ENCODE measurements at places on chromosomes 4 and X.

GRCh38 chrX:154046940-154047610 is 27.4 kb upstream of the IRAK1 start:
- DNase-seq: no peak

DNA sequence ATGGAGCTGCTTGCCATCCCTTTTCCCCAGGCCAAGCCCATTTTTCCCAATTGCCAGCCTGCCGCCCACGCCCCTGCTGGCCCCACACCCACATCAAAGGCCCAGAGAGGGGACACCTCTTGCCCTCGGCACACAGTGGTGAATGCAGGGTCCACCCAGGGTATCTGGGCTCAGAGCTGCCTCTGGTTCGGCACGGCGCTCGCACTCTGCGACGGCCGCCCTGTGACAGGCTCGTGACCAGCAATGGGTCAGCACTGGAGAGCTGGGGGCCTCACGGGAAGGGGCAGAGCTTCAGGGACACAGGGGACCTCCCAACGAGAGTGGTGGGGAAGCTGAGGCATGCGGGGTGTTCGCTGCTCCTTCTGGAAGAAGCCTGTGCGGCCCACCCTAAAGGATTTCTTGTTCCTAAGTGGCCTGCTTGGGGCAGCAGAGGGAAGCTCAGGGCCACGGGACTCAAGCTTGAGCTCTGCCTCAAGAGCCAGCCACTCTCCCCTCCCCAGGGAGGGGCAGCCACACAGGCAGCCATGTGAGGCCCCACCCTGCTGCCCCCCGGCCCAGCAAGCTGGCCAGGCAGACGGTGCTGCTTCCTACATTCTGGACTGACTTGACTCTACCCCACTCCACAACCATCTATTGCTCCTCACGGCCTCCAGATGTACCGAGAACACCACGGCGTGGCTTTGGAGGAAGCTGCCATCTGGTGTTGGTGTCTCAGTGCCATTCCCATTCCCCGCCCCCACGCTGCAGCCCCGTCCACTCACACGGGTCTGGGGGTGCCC is 73.7 kb downstream of the ABLIM2 start:
- no peak for DNase-seq

GRCh38 chr4:4645743-4646142 is 103.9 kb upstream of the STX18 start:
- no peak for DNase-seq

DNA sequence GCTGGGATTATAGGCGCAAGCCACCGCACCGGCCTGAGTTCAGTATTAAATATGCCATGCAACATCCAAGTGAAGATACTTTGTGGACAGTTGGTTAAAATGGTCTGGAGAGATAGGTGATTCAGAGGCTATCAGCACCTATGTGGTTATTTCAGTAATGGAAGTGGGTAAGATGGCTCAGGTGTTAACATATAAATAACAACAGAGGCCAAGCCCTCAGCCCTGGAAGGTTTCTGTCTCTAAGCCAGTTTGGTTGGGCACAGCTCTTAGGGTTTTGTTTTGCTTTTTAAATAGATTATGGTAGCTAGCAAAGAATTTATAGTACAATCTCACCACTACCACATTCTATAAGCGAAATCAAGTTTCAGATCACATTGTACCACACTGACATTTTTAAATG is 16.6 kb downstream of the FAM114A1 start:
- no peak for DNase-seq

GRCh38 chrX:23749129-23749528 is 6.1 kb upstream of the ACOT9 start:
- DNase-seq: no peak

GRCh38 chrX:29841750-29842149 is 373.6 kb upstream of the MAGEB2 start:
- no peak for DNase-seq

DNA sequence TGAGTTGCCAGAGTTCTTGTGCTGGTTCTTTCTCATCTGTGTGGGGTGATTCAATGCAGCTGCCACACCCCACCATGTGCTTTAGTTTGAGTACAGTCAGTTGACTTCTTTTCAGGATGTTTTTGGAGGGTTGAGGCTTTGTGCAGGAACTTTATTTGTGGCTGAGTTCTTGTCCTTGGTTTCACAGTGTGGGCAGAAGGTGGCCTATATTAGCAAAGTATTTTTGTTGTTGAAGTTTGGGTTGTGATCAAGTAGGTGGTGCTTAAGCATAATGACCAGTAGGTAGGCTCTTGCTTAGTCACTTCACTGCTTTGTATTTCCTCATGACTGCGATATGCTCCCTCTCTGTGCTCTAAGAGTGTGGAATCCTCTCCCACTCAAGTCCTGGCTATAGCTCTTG is 80.3 kb downstream of the ARHGAP24 start:
- DNase-seq: no peak

GRCh38 chrX:136055651-136056221 is 70.5 kb downstream of the SLC9A6 start:
- DNase-seq: no peak

GRCh38 chrX:14235004-14235403 is 205.3 kb upstream of the GEMIN8 start:
- no peak for DNase-seq

DNA sequence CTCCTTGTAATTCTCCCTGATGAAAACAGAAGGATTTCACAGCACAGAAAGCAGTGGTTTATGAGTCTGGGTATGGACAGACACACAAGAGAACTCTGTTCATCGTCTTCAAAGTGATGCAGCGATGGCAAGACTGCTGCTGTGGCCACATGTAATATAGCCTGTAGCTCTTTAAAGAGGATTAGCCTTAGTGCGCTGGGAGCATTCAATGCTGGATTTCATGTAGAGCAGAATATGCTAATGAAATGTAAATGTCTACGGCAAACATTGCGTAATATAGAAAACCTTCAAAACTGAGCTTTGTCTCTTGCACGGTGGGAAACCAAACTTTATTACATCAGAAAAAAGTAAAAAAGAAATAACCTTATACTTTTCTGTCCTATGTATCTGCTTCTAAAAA is 42.9 kb downstream of the ALPK1 start:
- no peak for DNase-seq

GRCh38 chr4:77669946-77670590 is 64.4 kb downstream of the CXCL13 start:
- no peak for DNase-seq

DNA sequence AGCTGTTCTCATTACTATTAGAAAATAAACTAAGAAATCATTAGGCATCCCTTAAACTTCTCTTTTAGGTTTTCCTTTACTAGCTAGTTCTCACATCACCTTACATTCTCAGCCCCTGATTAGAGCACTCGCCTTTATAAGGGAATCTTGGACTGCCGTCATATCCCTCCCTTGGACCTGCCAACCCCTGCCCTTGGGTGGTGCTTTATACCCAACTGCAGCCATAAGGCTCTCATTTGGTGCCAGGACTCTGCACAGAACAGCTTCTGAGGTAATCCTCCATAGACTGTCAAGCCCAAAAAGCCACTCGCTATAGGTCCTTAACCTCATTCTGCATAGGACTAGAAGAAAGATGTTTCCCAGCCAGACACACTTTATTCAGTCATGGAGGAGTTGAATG is 67.5 kb downstream of the NHSL2 start:
- no peak for DNase-seq

DNA sequence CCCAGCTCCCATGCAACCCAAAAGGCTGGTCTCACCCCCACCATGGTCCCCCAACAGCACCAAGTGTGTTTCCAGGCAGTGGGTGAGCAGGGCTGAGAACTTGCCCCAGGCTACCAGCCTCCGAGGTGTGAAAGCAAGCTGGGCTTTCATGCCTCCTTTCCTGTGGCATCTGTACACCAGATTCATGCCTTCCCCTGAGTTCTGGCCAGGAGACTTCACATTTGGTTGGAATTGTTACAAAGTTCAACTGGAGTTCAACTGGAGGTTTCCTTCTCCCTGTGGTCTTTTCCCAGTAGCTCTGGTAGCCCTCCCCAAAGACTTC is 77.6 kb upstream of the RAB40AL start:
- no peak for DNase-seq

DNA sequence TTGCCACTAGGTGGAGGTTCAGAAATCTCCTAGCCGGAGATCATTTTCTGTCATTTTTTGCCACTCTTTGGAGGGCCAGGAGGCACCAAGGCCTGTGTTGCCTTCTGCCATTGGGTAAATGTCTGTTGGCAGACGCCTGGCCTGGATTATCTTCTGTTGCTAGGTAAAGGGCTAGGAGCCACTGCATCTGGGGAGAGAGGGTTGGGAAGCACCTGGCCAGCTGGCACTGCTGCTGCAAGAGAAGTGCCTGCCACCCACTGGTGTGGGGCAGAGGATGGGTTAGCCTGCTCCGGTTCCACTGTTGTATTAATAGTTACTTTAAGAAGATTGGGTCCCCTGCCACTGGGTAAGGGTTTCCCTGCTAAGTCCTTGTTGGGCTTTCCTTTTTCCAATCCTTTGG is 58.1 kb downstream of the AWAT2 start:
- no peak for DNase-seq

GRCh38 chr4:157803845-157804521 is 368.8 kb downstream of the GASK1B start:
- no peak for DNase-seq

DNA sequence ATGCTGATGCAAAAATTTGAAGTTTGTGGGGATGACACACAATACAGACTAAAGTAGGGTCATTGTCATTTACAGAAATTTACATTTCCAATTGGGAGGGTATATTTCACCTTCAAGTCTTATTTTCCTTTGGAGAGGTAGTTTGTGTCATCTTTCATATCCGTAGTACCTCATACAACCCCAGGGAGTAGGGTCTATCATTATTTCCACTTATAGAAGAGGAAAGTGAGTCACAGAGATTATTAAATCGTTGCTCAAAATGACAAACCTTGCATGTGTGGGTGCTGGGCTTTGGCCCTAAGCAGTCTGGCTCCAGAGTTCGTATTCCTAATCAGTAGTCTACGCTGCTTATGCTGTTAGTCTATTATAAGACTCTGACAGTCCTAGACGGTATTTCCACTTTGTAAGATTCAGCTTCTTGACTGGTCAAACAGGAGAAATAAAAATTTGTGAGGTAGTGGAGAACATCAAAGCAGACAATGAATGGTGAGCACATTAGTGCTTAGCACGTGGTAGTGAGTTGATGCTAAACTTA is 516.5 kb downstream of the PCDH7 start:
- no peak for DNase-seq

- DNase-seq: no peak
Observed at GRCh38 chr4:6573551-6573950, 1.4 kb upstream of the MAN2B2 start.

DNA sequence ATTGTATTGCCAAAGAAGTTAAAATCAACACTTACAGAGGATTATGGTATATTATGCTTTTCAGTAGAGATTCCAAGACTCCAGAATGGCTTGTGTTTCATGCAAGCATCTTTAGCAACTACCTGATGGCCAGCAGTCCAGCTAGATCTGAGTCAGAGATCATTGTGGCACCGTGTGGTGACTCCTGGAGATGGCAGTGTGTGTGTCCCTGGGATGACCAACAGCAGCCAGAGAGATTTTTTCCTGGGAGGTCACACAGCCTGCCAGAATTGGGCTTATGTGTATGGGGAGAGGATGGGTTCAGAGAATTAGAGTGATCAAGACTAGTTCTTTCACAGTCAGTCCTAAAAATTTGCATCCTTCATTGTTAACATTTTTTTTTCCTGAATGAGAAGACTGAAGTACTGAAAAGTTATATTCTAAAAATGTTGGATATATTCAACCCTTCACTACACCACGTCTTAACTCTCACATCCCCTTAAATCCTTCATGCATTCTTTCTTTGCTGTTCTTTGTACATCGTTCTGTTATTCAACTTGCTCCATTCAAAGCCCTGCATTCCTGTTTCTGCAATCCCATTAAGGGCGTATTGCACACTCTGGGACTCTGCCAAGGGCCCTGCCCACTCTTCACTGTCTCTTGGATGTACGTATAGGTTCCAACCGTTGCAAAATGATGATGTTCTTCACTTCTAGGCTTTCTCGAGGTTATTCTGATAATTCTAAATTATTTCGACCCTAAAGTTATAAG is 12.4 kb downstream of the TENM3 start:
- no peak for DNase-seq

DNA sequence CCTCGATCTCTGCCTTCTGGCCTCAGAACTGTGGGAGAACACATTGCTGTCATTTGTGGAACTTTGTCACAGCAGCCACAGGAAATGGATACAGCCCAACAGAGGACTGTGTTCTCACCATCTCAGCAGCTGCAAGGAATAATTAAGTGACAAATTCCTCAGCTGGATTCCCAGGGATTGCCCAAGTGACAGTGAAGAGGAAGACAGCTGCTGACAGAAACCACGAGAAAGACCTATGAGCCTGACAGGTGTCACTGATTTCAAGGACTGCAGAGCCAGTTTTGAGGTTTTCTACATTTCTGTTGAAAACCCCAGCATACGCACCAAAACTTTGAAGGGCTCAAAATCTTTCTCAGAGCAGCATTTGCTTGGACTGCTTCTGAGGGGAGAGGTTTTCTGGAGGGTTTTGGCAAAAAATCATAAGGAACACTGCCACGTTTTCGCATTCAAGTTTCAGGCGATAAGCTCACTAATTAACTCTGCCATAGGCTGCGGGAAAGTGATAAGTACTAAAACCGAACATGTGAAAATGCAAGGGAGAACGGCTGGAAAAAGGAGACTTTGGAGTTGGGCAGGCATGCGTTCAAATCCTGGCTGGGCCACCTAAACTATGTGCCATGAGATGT is 88.8 kb downstream of the DRD5 start:
- no peak for DNase-seq

GRCh38 chr4:140052050-140052449 is 101.9 kb downstream of the MAML3 start:
- no peak for DNase-seq

DNA sequence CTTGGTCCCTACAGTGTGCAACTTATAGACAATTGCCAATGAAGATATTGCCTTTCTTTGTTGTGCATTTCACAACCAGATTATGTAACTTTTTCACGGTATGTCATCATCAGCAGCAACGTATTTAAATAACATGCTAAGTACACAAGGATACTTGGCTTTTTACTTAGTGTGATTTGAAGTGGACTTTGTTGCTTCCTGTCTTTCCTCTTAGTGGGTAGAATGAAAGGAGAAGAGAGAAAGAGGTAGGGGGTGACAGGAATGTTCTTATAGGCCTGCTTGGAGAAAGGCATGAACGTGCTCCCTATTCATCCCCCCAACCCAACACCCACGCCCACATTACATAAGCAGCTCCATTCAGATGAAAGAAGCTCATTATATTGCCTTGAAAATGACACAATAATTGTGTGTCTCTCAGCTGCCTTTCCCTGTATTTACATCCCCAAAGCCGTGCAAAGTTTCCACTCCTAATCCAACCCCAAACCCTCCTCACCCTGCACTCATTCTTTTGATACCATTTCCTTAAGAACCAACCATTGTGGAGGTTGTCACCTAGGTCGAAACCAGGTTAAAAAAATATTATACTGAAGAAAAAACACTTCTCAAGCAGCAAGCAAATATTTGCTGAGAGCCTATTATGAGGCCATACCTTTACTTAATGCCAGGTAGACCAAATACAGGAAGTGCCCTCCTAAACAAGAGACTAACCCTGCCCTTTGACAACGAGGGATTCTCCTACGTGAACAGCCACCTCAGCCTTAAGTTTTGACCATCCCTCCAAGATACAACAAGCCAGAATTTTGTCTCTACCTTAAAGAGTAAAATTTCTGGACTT is 25.2 kb upstream of the GK start:
- no peak for DNase-seq
